HAP-1 (cell line): ENCODE measurements at places on chromosomes 4 and X.
A peak's percentile ranks its signal among the peaks of the same experiment; 100 is the strongest.

DNA sequence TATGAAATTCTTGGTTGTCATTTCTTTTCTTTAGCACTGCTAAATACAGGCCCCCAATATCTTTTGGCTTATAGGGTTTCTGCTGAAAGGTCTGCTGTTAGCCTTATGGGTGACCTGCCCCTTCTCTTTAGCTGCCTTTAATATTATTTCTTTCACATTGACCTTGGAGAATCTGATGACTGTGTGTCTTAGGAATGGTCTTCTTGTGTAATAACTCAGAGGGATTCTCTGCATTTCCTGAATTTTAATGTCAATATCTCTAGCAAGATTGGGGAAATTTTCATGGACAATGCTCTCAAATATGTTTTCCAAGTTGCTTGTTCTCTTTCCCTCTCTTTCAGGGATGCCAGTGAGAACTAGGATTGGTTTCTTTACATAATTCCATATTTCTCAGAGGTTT is 292.4 kb downstream of the SLC7A11 start:
- no peak for DNase-seq

- DNase-seq = no peak
Measured at GRCh38 chr4:1873291-1873690, 2.1 kb downstream of the NSD2 start.

DNA sequence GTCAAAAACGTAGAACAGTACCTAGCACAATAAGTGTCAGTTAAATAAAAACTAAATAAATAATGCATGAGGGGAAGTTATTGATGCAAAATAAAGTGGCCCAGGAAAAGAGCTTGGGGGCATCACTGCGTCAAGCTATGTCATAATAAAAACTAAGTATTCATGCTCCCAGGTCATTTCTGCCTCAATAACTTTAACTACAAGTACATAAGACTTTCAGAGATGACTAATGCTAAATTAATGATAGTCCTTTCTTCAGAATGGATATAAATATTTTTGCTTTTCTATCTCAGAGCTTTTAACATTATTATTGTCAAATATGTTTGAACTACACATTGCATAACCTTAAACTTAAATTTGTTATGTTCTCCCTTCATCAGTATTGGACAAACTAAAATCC is 92.2 kb upstream of the MAGEB10 start:
- no peak for DNase-seq

- DNase-seq = peak; percentile 10
Measured at GRCh38 chrX:136794080-136794479, 13.3 kb upstream of the ARHGEF6 start.

DNA sequence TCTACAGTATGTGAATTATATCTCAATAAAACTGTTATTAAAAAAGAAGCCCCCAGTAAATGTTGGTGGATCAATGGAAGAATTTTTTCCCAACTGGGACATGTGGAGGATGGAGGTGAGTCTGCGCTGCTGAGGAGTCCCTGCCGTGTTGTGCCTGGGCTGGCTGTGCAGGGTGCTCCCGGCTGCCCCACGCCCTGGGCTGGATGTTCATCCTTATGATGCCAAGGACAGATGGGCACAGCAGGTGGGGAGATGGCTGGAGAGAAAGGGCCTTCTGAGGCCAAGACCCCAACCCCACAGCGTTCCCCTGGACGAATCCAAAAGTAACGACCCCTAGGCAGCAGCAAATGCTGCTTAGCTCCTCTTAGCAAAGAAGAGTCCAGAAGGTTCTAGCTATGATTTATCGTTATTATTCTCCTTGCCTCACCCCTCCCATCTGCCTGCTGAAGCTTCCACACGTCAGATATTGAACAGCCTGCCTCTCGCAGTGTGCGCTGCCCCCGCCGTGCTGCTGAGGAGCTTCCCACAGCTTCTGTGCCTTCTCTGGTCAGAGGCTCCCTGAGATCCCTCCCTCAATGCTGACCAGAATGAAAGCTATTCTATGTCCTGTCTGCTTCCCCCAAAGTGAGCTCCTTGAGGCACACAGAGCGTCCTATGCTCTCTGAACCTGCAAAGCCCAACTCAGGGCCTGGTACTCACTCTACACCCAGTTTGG is 26.5 kb downstream of the HMX1 start:
- no peak for DNase-seq

- no peak for DNase-seq
Measured at GRCh38 chr4:14752341-14753046, 249.8 kb upstream of the CPEB2 start.

- no peak for DNase-seq
Measured at GRCh38 chrX:24732766-24733500, 39.2 kb downstream of the POLA1 start.

- no peak for DNase-seq
Measured at GRCh38 chrX:29992083-29992482, 223.3 kb upstream of the MAGEB2 start.

DNA sequence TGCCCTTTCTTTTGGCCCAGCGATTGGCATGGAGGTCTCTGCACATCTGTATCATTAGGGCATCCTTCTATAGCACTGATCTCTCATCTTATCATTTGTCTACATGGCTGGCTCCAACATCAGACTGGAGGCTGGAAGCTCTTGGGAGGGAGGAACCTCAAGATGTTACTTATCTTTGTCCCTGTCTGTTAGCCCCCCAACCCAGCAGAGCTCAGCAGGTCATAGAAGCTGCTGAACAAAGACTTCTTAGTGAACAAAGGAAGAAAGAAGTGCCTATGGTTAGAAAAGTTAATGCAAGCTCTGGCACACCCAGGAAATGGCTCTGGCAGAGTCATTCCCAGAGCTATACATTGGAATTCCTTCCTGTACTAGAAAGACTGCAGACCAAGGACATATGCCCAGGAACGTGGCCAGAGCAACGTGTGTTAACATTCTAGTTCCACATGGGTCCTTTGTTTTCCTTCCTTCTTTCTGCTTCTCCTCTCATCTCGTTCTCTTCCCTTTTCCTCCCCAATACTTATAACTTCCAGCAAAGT is 74.0 kb downstream of the SEL1L3 start:
- no peak for DNase-seq

GRCh38 chr4:103721251-103721650 is 1.5 kb upstream of the TACR3 start:
- DNase-seq = no peak

DNA sequence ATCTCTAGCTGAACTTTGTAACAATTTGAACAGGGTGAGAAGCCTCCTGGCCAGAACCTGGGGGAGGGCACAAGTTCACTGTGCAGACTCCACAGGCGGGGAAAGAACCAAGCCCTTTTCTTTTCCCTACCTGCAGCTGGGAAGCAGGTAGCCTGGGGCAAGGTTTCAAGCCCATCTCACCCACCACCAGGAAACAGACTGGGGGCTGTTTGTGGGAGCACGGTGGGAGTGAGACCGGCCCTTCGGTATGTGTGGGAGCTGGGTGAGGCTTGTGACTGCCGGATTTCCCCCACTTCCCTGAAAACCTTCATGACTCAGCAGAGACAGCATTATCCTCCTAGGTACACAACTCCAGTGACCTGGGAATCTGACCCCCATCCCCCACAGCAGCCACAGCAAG is 211.7 kb downstream of the ZNF674 start:
- DNase-seq = no peak

GRCh38 chr4:33649471-33649870 is 2594.8 kb downstream of the ARAP2 start:
- no peak for DNase-seq

DNA sequence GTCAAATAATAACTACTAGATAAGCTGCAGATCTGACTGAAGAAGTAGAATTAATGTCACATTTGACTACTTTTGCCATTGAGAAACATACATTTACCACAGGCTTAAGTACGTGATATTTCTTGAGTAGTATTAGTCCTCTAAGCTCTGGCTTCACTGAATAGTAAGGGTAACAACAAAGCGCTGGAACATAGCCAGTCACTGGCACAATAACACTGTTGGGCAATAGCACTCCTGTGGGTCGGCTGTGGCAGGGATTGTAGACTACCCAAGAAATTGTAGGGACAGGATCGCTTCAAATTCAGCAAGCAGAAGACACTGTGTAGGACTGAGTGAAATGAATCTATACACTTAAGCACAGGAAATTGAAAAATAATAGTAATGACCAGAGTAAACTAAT is 27.1 kb upstream of the IL15 start:
- no peak for DNase-seq

DNA sequence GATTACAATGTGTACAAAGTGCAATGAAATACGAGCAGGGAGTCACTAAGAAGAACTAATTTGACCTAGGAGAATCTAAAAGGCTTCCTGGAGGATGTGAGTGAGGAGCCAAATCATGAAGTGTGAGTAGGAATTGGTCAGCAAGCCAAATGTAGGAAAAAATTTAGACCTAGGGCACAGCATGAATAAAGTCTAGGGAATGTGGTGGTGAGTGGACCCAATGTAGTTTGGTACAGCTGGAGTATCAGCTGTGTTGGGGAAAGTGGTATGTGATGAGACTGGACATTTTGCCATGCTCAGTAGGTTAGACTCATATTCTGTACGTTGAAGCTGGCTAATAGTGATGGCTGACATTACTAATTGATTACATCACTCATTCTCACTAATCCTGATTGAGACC is 191.0 kb downstream of the AFF2 start:
- no peak for DNase-seq

DNA sequence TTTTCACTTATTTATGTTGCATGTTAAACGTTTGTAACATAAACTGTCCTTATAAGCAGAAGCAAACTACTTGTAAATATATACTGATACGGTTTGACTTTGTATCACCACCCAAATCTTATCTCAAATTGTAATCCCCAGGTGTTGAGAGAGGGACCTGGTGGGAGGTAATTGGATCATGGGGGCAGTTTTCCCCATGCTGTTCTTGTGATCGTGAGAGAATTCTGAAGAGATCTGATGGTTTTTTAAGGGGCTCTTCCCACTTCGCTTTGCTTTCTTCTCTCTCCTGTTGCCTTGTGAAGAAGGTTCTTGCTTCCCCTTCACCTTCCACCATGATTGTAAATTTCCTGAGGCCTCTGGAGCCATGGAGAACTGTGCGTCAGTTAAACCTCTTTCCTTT is 87.1 kb upstream of the MAPK10 start:
- DNase-seq = no peak

DNA sequence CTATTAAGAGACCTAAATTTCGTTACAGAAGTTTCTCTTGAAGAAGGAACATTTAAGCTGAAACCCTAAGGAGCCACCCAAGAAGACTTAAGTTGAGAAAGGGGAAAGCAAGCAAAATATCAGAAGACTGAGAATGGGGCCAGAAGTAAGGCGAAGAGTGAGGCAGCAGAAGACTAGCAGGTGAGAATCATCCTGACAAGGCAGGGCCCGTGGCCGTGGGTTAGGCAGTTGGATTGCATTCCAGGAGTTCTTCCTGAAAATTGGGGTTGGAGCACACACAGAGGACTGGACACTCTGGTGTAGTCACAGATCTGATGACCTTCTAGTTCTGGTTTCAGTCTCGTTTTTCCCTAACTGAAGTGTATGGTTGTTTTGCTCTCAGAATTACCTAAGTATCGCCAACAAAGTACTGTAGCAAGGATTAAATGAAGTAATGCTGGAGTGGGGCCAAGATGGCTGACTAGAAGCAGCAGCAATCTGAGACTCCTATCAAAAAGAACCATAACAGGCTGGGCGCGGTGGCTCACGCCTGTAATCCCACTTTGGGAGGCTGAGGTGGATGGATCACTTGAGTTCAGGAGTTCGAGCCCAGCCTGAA is 94.4 kb upstream of the GUCY1A1 start:
- no peak for DNase-seq

- DNase-seq = no peak
Measured at GRCh38 chrX:63744850-63745394, 40.1 kb downstream of the ARHGEF9 start.

DNA sequence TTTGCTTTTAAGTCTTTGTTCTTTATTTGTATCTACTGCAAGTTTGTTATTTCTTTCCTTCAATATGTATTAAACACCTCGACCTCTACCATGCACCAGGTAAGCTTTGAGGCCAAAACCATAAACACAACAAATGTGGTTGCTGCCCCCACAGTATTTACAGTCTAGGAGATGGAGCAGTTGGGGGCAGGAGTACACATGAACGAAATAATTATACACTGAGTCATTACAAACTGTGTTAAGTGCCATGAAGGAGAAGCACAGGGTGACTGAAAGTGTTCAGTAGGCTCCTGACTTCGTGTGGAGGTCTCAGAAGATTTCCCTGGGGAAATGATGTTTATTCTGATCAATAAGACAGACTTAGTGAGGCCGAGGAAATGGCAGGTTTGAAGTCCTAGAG is 30.3 kb downstream of the SLC25A43 start:
- DNase-seq = no peak

GRCh38 chrX:112424166-112424565 is 255.6 kb downstream of the LHFPL1 start:
- no peak for DNase-seq

DNA sequence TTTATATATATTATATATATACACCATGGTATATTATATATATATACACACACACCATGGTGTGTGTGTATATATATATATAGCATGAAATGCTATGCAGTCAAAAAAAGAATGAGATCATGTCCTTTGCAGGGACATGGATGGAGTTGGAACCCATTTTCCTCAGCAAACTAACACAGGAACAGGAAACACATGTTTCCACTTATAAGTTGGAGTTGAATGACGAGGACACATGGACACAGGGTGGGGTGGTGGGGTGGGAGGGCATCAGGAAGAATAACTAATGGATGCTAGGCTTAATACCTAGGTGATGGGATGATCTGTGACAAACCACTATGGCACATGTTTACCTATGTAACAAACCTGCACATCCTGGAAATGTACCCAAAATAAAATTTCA is 293.6 kb upstream of the NDST3 start:
- no peak for DNase-seq

DNA sequence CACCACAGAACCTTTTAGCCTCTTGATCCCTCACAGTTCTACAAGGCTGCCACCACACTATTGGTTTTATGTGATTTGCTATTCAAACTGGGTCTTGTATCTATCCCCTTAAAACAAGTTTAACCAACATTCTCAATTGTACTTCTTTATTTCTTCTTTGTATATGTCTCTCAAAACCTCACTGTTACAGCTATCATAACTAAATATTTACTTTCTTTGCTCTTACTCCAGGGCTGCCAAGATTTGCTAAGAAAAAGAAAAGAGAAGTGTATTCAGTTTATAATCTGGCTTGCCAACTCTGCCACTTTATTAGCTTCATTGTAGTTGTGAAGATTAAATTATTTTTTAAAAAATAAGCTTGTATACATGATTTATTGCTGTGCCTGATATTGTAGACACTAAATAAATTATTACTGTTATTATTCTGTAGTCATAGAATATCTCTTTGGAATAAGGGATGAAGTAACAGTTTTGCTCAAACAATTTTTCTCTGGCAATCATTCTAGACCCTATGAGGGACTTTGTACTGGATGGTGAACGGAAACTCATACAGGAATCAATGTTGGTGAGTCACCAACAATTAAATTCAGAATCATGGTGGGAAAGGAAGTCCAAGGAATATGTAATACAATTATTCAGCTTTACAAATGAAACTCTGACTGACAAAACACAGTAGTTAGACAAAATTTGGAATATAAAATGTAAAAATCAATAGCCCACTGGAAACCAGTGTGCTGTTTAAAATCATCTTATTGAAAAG is 127.1 kb upstream of the DCAF8L1 start:
- no peak for DNase-seq

- DNase-seq = no peak
Measured at GRCh38 chr4:37762294-37762990, 64.0 kb upstream of the PGM2 start.
